IMR-90 (cell line): ENCODE measurements at places on chromosomes 2 and 18. TPM values are rescaled to one million over a fixed set of nuclear protein-coding genes. Genes with fewer than 3 reads are reported as not detected.
A peak's percentile ranks its signal among the peaks of the same experiment; 100 is the strongest.

GRCh38 chr18:75923169-75923568 is 495.7 kb upstream of the SMIM21 start:
- DNase-seq, result peak; percentile 1

- DNase-seq, result no peak
Measured at GRCh38 chr2:218970894-218971293, 11.4 kb downstream of the CDK5R2 start.

DNA sequence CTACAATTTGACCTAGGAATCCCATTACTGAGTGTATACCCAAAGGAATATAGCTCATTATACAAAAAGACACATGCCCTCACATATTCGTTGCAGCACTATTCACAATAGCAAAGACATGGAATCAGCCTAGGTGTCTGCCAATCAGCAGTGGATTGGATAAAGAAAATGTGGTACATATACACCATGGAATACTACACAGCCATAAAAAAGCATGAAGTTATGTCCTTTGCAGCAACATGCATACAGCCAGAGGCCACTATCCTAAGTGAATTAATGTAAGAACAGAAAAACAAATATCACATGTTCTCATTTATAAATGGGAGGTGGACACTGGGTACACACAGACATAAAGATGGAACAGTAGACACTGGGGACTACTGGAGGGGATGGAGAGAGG is 54.0 kb downstream of the GREB1L start:
- no peak for DNase-seq

Gene TPO
- not detected in 2 replicates for total RNA-seq

Gene GALNT5
- total RNA-seq, result 63.3 and 73.6 TPM in 2 replicates

Gene CNRIP1
- 23.3 and 25.6 TPM in 2 replicates for total RNA-seq
